AG20443 (cell line): ENCODE measurements at places on chromosomes 7 and 10.
A peak's percentile ranks its signal among the peaks of the same experiment; 100 is the strongest.

DNA sequence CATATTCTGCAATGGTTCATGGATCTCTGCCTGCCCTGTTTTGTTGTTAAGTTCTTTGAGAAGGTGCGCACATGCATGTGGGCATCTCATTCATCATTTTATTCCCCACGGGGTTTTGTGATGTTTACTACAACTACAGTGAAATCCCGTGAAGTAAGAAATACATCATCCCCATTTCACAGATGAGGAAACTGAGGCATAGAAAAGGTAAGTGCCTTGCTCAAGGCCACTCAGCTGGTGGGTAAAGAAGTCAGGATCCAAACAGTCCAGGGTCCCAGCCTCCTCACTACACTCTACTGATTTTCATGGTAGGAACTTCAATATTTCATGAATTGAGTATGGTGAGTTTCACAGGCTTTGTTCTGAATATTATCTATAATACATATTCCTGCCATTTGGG, 72.6 kb downstream of the CYP26A1 start:
- DNase-seq = no peak

DNA sequence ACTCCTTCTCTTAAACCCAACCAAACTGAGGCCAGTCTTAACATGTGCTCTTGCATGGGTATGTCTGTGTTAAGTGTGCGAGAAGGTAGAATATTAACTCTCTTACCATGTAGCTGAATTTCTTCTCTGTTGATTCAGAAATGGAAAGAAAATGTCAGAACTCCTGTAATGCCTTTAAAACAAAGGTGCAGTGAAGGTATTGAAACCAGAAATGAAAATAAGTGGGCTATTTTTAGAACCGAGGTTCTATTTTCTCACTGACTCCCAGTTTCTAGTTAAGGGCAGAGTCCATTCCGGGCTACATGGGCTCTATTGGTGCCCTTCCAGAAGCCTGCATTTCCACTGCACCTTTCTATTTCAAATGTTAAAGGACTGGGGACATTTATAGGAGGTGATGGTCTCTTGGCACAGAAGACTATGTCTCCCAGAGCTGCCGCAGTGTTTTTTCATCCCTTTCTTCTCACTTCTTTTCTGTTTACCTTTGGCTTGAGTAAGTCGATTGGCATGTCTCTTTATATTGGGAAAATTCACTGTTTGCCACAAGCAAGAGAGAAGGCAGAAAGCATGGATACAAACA, 174.9 kb downstream of the LRMDA start:
- DNase-seq = no peak

- no peak for DNase-seq
These were observed 6.8 kb upstream of the MYOZ1 start for GRCh38 chr10:73647875-73648651.

- peak; percentile 79 for DNase-seq
These were observed 226.4 kb upstream of the HABP2 start for GRCh38 chr10:113326160-113327111.

- no peak for DNase-seq
These were observed 152.7 kb downstream of the MAD1L1 start for GRCh38 chr7:2080060-2080387.

DNA sequence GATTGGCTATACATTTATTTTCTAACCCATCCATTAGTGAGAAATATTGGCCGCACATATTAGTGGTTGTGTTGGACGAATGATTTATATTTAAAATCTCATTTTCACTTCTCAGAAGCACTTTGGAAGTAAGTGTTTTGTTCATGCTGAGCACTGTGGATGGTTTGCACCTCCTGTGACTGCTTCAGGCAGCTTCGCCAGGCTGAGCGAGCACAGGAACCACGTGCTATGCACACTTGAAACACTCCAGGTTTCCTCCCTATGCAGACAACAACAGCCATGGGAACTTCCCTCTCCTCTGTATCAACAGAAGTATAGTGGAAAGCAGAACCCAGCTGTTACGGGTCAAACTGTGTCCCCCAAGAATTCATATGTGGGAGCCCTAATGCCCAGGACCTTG, 67.3 kb upstream of the WDR11 start:
- no peak for DNase-seq

- no peak for DNase-seq
These were observed 73.4 kb downstream of the VSTM2A start for GRCh38 chr7:54615537-54615936.

GRCh38 chr7:130409067-130409711, 28.9 kb downstream of the CPA1 start:
- no peak for DNase-seq

- DNase-seq = peak; percentile 35
These were observed 4.9 kb upstream of the SRI start for GRCh38 chr7:88224601-88225275.

GRCh38 chr10:124092860-124093773, at the start of gene CHST15:
CHST15 (minus strand) TSS chr10:124093598; CDS start chr10:124046212, 47,386 bp downstream.
- DNase-seq = peak; percentile 67

GRCh38 chr10:91551856-91552255, 81.0 kb downstream of the PPP1R3C start:
- peak; percentile 69 for DNase-seq

DNA sequence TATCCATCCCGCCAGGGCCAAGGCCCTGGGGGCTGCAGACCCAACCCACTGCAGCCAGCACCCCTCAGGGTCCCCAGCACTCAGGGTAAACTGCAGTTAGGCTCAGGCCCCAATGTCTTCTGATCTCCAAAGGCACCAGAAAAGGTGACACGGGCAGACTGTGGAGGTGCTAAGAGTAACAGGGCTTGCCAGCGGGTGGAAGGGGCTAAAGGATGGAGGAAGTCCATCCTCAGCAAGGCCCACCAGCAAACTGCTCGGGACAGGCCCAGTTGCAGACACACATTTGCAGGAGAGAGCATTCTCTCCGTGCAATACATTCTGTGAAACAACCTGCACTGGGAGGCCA, 95.6 kb upstream of the DDC start:
- no peak for DNase-seq

GRCh38 chr10:70982443-70982842, 94.1 kb upstream of the PCBD1 start:
- no peak for DNase-seq

- peak; percentile 51 for DNase-seq
These were observed 65.9 kb upstream of the CC2D2B start for GRCh38 chr10:95841661-95842498.

- peak; percentile 92 for DNase-seq
These were observed 141.4 kb upstream of the PRKCQ start for GRCh38 chr10:6721480-6721879.

- no peak for DNase-seq
These were observed 53.1 kb downstream of the CPED1 start for GRCh38 chr7:121041516-121042148.

GRCh38 chr7:26645121-26645520, 219.3 kb downstream of the SKAP2 start:
- DNase-seq = no peak

GRCh38 chr10:26621889-26622711, 75.4 kb upstream of the PDSS1 start:
- DNase-seq = peak; percentile 68

- peak; percentile 69 for DNase-seq
These were observed 9.1 kb upstream of the TMEM236 start for GRCh38 chr10:17742918-17743317.

DNA sequence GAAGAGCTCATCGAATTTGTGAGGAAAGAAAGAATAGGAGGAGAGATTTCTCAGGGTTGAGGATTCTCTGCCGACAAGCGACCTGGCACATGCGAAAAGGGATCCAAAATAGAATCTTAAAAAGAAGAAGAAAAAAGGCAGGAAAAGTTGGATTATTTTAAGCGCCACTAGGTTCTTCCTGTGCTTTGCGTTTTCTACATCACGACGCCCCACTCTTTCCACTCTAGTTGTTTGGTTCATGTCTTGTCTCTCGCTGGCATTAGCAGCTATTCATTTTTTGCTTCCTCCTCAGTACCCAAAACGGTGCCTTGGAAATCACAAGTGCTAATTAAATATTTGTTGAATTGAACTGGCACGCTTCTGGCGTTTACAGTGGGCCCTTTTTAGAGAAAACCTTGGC, 674 bp upstream of the FRA10AC1 start:
- DNase-seq = peak; percentile 27

DNA sequence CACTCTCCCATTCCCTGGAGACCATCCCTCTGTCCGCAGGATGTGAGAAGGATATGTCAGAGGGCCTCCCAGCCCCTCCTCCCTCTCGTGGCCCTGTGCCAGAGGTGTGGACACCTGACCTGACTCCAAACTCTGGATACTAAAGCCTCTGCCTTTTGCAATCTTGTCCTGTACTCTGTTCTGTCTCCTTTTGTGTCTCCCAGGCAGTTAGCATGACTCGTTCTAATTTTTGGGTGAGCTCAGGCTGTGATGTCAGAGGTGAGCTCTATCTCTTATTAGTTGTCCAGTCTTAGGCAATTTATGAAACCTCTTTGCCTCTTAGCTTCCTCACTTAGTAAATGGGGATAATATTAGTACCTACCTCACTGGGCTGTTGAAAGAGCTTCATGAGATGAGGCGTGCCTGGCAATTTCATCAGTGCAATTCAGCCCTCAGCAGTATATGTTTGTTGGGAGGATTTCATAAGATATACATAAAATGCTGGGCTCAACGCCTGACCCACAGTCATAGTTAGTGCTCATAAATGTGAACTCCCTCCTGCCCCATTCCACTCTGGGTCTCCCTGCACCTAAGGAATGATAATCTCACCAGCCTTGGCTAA, 10.9 kb downstream of the MARVELD1 start:
- peak; percentile 40 for DNase-seq

- no peak for DNase-seq
These were observed 41.3 kb downstream of the GRK5 start for GRCh38 chr10:119248681-119249080.

DNA sequence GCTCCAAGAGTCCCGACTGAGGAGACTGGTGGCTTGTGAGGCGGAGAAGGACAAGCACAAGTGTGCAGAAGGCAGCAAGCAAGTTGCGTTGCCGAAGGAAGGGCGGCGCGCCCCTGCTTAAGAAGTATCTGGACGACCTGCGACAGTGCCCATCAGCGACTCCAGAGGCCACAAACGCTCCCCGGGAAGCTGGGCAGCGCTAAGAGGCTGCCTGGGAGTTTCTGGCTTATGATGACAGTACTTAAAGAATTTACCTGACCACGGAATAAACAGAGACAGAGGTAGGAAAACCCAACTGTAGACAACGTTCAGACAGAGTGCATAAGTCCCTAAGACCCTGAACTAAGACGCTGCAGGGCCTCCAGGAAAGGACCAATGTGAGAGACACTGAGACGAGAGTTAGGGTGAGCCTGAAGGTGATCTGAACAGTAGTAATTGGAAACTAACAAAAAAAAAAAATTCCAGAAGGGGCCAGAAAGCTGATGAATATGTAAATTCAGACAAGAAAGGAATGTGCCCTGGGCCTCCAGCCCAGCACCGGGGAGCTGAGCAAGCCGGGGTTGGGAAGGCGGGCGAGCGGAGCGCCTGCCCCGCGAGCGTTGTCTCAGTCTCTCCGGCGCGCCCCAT, 1.0 kb downstream of the OSBPL3 start:
- no peak for DNase-seq

DNA sequence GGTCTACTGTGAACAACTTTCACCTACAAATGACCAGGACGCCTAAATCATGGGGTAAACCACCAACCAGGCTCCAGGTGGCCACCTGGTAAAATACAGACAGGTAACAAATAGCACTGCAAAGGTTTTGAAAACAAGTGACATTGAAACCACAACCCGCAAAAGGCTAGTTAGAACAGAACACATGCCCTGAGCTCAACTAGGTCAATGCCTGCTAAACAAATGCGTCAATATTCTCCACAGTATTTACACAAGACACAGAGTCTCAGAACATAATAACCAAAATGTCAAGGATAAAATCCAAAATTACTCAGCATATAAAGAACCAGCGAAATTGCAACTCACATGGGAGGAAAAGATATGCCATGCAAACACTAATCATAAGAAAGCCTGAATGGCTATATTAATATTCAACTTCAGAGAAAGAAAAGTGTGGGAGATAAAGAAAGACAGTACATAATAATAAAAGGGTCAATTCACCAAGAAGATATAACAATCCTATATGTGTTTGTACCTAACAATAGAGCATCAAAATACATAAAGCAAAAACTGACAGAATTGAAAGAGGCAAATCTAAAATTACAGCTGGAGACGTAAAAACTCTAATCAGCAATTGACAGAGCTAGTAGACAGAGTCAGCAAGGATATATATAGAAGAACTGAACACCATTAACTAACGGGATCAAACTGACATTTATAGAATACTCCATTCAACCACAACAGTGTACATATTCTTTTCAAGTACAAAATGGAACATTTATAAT, 47.6 kb downstream of the SMURF1 start:
- DNase-seq = no peak

- peak; percentile 92 for DNase-seq
These were observed 263.6 kb upstream of the ZMIZ1 start for GRCh38 chr10:78805176-78805575.

DNA sequence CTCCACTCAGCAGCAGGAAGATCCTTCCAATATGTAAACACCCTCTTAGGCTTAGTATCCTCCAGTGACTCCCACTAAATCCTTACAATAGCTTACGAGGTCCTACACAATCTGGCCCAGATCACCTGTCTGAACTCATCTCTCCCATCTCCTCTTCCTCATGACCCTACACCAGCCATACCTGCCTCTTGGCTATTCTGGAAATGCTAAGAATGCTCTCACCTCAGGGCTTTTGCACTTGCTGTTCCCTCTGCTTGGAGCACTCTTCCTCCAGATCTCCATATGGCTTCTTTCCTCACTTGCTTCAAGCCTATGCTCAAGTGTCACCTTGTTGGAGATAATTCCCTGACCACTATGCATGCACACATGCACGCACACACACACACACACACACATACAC, 50.8 kb upstream of the FRMD4A start:
- DNase-seq = no peak

GRCh38 chr7:124324262-124324661, 291.4 kb upstream of the TMEM229A start:
- DNase-seq = no peak

- no peak for DNase-seq
These were observed 117.7 kb upstream of the FGFR2 start for GRCh38 chr10:121715969-121716368.

- no peak for DNase-seq
These were observed 759.6 kb downstream of the NXPH1 start for GRCh38 chr7:9192969-9193368.

DNA sequence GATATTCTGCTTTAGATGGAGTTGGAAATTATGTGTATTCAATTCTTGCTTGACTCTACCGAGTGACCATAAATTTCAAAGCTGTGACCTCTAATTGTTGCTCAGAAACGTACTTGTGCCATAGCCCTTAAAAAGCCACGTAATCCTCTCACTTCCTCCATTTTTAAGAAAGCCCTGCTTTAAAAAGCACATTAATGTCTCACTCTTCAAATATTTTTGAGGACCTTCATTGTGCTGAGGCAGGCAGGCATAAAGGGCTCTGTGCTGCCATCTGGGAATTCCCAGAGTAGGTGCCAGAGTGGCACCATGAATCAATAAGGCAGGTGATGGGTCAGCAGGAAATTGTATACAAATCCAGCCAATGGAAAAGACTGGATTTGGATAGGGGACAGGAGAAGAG, 97.7 kb upstream of the FAM204A start:
- DNase-seq = no peak

GRCh38 chr10:97011397-97011796, 174.4 kb downstream of the SLIT1 start:
- peak; percentile 5 for DNase-seq
